ENCODE measurements at places on chromosomes 6 and 20.

- DNase-seq = no peak
Measured at GRCh38 chr6:163165922-163166321, 248.6 kb upstream of the QKI start.

GRCh38 chr6:31723980-31724691 lies 963 bp downstream of the MPIG6B start:
- DNase-seq = no peak

GRCh38 chr6:83436674-83437073 lies 5.8 kb upstream of the ME1 start:
- DNase-seq = no peak

- no peak for DNase-seq
Measured at GRCh38 chr6:87897663-87898062, 150.0 kb upstream of the SPACA1 start.

DNA sequence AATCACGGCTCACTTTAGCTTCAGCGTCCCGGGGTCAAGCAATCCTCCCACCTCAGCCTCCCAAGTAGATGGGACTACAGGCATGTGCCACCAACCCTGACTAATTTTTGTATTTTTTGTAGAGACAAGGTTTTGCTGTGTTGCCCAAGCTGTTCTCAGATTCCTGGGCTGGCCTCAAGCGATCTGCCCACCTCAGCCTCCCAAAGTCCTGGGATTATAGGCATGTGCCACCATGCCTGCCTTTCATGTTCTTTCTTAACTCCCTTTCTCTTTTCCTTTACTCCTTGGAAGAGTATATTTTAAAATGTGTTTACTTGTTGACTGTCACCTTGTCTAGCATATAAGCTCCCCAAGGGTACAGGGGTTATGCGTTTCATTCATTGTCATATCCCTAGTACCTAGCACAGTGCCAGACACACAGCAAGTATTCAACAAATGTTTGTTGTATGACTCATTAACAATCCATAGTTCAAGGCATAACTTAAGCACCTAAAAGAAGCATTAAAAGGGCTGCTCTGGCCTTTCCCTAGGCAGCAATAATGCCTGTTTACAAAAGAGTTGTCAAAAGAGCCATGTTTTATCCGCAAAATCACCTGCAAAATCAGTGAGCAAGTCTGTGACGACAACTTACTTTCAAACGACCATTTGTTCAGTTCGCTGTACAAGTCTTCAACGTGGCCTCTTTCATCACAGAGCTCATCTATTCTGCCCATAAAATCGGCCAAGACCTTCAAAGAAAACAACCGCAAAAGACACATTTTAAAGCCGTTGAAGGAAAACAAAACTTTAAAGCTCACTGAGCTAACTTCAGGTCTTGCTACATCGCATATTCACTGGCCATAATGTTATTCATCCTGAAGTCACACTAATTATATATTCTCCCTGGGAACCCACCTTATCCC lies 4.6 kb downstream of the CYP24A1 start:
- DNase-seq = no peak

DNA sequence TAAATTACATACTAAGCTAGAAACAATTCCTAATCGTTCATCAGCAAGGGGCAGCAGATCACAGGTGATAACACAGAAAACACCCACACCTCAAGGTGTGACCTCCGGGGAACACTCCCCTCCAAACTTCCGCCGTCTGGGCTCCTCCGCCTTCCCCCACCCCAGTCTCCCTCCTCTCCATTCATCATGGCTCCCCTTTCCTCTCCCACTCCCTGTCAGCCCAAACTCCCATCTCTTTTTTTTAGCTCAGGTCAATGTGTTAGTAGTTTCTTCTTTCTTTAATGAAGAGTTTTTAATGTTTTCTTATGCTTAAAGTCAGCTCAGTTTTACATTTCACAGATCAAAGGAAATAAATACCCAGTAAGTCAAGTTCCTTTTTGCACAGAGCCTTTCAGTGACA lies 20.7 kb downstream of the CNKSR3 start:
- DNase-seq = no peak

GRCh38 chr6:32554116-32554965 lies 24.3 kb upstream of the HLA-DRB5 start:
- DNase-seq = no peak

DNA sequence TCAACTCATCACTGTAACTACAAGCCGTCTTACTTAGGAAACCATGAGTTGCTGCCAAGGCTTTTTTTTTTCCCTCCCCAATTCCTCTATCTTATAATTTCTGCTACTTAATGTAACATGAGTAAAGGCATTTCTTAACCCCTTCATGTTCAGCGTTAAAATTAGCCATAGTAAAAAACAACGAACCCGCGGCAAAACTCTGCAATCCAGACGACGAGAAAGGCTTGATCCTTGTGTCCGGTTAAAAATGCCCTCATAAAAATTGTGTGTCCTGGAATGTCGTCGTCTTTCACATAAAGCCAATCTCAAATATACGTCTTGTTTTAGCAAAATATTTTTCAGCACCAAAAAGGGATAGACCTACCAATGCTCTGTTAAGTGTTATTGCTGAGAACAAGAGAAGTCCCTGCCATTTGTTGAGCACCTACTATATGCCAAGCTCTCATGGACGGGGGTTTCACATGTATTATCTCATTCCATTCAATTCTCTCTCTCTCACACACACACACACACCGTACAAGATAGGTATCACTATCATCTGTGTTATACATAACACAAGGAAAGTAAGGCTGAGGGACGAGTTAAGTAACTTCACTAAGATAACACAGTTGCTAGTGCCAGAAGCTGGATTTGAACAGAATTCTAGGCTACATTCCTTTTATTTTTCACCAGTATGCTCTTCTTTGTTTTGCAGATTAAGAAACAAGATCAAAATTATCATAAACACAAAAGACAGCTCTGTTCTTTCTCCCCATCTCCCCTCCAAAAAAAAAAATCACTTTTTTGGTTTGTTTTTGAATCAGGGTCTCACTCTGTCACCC lies 683 bp upstream of the ARHGAP18 start:
- no peak for DNase-seq

DNA sequence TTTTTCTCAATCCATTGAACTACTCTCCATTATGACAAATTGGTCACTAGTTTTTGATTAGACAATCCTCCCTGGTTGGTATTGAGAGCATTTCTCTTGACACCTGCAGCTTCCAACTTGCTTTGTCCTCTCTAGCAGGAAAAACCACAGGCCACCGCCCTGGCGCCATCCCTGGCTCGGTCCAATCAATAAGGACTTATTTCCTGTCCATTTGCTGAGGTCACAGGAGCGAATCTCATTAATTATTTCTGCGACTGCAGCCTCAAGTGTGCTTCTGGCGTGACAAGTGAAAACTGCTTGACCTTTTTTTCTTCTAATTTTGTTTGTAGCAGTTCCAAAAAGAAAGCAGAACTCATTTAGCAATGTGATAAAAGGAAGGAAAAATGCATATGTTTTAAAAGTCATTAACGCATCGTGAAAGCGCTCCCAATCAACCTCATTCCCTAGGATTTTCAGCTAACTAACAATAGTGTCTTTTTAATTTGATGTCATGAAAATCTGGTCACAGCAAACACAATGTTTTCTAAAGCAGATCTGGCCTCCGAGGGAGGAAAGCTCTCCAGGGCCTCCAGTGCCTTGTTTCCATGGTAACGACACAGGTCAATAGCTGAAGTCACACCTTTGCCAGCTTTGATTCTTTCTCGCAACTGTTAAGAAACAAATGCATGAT lies 39.0 kb upstream of the BEND3 start:
- DNase-seq = no peak

DNA sequence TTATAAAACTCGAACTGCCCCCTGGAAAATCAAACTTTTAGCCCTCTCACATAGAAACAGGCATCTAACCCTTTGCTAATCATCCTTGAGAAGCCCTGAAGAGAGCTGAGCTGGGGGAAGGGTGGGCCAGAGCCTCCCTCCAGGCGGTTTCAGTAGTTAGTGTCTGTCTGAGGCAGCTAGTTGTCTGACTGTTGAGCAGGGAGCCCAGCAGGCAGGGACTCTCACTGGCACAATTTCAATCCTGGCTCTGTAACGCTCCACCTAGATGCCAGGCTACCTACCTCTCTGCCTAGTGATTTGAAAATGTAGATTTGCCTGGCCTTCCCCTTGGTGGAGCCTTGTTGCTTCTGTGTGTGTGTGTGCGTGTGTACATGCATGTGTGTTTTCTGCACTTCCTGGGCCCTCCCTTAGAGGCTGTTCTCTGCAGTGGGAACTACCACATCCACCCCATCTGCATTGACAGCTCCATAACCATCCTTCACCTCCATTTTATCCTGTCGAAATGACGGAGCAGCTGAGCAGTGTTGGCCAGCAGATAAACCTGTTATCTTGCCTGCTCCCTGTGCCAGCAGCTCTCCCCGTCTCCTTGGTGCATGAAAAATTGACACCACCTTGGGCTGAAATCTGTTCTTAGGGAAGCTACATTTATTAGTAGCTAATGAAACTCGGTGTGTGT lies 69.6 kb upstream of the VSTM2L start:
- DNase-seq = no peak

DNA sequence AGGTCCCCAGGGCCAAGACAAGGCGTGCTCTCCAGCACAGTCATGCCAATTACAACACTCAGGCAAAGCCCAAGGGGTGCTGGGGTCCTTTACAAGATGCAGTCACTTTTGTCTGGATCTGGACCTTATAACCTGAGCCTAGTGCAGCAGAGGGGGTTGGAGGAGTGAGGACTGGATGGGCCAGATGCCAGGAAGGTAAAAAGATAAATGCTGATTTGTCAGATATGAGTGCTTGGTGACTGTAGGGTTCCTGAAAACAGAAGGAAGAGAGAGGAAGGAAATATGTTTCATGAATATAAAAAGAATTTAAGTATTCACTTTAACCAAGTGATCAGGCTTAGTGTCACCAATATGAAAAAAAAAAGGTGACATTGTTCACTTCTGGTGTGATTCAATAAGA lies 43.4 kb upstream of the TFAP2A start:
- DNase-seq = no peak

DNA sequence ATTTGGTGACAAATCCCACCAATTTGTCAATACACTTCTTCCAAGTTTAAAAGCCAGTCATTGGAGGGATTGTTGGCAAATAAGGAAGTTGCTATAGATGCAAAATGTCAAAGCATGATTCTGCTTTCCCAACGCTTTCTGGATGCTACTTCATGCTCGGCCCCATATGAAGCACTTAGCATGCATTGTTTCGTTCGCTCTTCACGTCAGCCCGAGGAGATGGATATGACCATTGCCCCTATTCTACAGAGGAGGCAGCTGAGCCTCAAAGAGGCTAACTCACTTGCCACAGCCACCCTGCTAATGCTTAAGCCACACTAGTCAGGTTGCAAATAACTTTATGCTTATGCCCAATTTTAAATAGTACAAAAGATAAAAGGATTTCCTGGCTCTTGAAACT lies 2.8 kb upstream of the NXT1 start:
- no peak for DNase-seq

- DNase-seq = no peak
Measured at GRCh38 chr20:44064501-44065400, 122.2 kb downstream of the JPH2 start.

GRCh38 chr6:2877057-2877882 lies 25.8 kb downstream of the SERPINB9 start:
- DNase-seq = no peak

DNA sequence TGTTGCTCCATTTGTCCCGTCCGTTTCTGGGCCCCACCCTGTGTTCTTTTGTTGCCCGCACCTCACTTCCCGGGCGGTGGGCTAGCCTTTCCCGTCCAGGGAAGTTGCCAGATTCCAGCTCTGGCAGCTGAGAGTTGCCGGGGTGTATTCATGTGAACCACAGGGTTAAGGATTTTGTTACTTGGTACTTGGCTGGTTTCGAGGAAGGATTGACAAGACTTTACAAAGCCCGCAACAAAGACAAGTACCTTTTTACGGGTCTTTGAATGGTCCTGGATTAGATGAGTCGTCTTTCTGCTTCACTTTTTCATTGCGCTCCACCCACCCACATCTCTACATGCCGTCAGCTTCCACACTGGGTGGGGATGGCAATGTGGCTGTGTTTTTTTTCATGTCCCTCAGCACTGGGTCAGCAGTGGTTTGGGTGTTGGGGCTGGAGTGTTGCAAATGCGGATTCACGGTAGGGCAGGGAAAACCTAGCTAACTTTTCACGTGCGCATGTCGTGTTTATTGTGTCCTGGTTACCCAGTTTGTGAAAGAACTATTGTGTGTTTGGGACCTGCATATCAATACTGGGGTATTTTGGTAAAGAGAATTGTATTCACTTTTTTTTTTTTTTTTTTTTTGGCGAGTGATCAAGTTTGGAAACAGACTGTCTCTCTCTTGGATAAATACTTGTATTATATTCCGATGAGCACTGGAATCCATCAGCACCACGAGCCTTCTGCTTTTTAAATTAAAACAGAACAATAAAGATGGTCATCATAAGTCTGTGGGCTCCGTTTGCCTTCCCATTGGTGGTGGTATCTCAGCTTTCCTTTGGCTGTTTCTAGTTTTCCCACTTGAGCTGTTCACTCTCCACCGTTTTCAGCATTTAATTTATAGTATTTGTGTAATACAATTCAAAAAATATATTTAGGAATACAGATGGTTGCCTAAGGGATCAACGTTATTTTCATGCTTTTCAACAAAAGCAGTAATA lies 1.2 kb downstream of the DUSP22 start:
- DNase-seq = no peak

GRCh38 chr6:82567621-82568020 lies 204.0 kb downstream of the TPBG start:
- no peak for DNase-seq

- DNase-seq = no peak
Measured at GRCh38 chr6:10834823-10835222, 3.5 kb downstream of the MAK start.

DNA sequence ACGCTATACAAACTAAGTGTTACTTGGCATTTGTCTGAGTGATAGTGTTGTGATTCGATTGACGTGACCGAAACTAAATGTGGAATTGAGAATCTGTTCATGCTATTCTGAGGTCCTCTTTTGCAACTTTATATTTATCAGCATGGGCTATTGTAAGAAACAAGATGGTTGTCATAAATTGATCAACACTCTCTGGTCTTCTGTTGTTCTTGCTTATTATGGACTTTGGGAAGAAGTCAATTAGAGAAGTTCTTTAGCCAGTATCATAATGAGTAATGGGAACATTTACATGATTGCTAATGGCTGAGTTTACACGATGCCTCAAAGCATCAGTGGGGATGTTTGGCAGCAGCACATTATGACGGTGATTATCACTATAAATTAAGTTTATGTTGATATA lies 195.0 kb downstream of the CD83 start:
- no peak for DNase-seq

GRCh38 chr6:20447157-20447556 lies 45.5 kb downstream of the E2F3 start:
- DNase-seq = no peak

DNA sequence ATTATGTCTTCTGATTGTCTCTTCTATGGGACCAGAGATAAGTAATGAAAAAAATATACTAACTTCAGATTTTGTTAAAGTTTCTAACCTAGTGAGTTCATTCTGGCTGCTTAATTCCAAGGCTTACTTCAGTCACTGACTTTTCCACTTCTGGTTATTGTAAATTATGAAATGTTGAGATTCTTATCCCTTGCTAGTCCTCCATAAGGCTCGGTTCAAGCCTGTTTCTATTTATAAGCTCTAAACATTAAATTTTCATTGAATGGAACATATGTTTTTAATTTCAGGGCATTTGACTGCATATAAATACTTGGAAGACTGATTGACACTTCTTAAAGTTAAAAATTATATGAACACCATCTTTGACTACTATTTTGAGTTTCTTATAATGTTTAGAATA lies 23.6 kb upstream of the NKAIN2 start:
- no peak for DNase-seq

Measured in Panc1 (cell line).